Stimulated activated CD4-positive, alpha-beta T cell treated with anti-CD3 and anti-CD28 coated beads, TNF-alpha, amount 100 ng/mL, for 48 hours (primary cell): ENCODE measurements at places on chromosomes 7 and 10.

DNA sequence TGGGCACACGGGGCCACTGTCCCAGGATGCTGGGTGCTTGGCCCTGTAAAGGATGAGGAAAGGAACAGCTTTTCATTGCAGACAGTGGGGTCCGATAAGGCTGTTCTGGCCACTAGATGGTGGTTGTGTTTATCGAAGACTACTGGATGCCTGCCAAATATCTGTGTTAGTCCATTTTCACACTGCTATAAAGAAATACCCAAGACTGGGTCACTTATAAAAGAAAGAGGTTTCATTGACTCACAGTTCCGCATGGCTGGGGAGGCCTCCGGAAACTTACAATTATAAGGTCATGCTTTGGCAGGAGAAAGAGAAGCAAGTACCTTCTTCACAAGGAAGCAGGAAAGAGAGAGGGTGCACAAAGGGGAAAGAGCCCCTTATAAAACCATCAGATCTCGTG lies 32.2 kb upstream of the GARS1 start:
- no peak for DNase-seq

DNA sequence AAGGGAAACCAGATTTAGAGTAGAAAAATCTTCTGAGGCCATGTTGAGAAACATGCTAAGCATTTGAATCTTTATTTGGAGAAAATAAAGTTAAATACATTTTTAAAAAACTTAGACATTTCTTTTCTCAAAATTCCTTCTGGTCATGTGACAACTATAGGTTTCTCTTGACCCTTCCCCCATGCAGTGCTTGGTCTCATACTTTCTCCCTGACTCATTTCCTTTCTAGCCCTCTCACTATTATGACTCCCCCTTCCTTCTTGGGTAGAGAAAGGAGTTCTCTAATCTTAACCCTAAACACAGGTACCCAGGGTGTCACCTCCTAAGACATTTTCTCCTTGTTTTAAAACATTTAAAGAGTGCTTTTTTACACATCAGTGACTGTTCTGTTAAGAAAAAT lies 179.5 kb upstream of the TMEM106B start:
- no peak for DNase-seq

GRCh38 chr10:51698473-51699063 lies 827 bp downstream of the CSTF2T start:
- no peak for DNase-seq

- DNase-seq = no peak
These were observed 68.1 kb downstream of the HBP1 start for GRCh38 chr7:107236862-107237261.

DNA sequence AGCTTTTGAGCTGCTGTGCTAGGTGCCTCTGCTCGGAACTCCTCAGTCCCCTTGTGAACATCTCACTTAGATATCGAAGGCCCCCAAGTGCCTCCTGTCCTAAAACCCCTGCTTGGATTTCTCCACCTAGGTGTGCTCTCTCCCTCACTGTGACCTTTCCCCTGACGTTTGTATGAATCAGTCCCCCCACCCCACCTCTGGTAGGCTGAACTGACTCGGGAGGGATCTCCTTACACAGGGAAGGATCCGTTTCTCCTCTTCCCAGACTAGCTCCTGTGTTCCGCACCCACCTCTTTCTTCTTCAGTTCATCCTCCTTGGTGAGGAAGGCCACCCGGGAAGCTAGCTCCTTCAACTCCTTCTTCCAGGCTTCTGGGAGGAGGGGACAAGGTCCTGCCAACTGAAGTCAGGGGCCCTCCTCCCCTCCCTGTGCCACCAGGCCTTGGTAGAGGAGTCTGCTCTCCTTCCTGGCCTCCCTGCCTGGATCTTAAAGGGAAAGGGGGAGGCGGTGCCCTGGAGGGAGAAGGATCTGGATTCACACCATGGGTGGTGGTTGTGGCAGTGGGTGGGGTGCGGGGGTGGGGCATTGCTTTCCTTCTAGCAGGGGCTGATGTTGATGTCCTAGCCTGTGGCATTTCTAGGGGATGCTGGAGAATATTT lies 6.8 kb downstream of the TBATA start:
- DNase-seq = no peak

DNA sequence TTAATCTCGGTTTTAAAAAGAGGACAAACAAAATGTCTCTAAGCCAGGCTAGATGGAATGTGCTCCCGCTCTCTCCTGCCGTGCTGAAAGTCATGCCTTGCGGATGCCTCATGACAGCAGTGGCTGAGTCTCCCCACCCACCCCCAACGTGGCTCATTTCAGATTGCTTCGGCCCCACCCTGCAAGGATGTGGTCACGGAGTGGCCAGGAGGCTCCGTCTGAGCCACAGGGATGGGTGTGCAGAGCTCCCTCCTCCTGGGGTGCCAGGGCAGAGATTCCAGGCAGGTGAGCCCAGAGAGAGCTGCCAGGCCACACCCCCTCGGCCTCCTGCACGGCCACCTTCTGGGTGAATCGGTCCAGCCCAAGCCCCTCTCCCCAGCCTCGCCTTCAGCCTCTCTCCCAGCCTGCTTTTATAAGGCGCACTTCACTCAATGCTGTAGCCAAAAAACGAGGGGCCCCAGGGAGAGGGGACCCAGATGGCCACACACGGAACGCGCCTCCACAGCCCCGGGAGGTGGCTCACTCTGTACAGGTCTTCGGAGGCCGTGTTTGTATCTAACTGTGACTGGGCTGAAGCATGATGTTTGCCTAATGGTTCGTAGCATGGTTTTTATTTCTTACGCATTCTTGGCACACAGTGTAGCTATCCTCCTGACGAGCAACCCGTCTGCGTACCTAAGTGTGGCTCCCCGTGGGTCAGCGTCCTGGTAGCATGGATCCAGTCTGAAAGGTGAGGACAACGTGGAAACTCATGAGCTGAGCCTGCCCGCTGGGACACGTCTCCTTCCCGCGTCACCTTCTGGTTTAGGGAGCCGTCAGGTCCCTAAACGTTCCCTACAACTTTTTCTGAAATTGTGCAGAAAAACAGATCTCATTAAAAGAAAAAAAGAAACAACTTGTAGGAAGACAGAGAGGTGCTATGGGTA lies 413.8 kb upstream of the FOXK1 start:
- DNase-seq = no peak

DNA sequence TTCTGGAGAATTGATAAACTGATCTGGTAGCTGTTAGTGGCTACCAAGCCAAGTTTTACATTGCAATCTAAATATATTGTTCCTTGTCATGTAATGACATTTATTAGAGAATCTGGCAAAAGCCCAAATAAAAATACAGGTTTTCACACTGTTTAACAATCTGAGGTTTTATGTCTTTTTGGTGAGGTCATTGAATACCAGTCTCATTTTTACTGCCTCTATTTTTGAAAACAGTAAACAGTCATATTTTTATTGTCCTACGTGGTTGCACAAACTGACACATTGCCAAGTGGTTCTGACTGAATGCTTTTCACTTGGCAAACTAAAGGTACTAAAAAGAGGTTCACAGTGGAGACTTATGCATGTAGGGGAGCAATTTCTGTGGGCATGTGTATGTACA lies 157.5 kb downstream of the PRKG1 start:
- no peak for DNase-seq
